MM.1S (cell line): ENCODE measurements at places on chromosomes 12 and 14.
A peak's percentile ranks its signal among the peaks of the same experiment; 100 is the strongest.

DNA sequence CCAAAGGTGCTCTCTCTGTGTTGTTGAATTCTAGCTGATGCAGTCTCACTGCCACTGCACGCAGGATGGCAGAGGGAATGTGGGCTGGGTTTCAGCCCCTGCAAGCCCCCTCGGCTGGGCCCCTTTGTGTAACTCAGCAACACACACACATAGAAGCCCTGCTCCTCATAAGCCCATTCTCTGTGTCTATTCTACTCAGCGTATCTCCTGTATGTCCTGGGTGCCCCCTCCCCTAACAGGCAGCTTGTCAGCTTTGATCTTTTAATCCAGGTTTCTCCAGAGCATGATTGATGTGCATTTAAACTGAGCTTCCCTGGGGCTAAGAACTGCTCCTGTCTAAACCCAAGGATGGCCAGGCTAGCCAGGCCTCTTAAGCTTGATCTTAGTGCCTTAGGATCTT lies 43.0 kb downstream of the SRRM4 start:
- H3K4me3 ChIP-seq, result no peak overlapping the region
- no peaks in the 10 kb centered on the region for H3K36me3 ChIP-seq
- no peak overlapping the region for H3K27ac ChIP-seq
- H3K4me1 ChIP-seq, result no peaks in the 10 kb centered on the region
- no peak for DNase-seq
- no peaks in the 10 kb centered on the region for H3K27me3 ChIP-seq

- DNase-seq, result peak; percentile 52
- no peaks in the 10 kb centered on the region for H3K4me1 ChIP-seq
- no peak within 1 kb of the TSS for H3K27ac ChIP-seq
Observed at GRCh38 chr14:24339284-24340151, at the start of gene RIPK3. RIPK3 (minus strand) TSS chr14:24339991; CDS start chr14:24339826, 165 bp downstream.

GRCh38 chr12:108611884-108612415 lies 14.1 kb upstream of the TMEM119 start:
- H3K27me3 ChIP-seq, result no peaks in the 10 kb centered on the region
- no peak for DNase-seq
- H3K4me1 ChIP-seq, result peaks cover 14% of the 10 kb centered on the region
- H3K4me3 ChIP-seq, result no peak overlapping the region

- peak overlapping the region; percentile 97 for H3K27ac ChIP-seq
- no peaks in the 10 kb centered on the region for H3K27me3 ChIP-seq
- no peak for DNase-seq
- peaks cover 8% of the 10 kb centered on the region for H3K4me1 ChIP-seq
- peaks cover 15% of the 10 kb centered on the region for H3K36me3 ChIP-seq
- peak overlapping the region; percentile 94 for H3K4me3 ChIP-seq
Observed at GRCh38 chr12:12715128-12715458, 2.1 kb upstream of the CDKN1B start.

DNA sequence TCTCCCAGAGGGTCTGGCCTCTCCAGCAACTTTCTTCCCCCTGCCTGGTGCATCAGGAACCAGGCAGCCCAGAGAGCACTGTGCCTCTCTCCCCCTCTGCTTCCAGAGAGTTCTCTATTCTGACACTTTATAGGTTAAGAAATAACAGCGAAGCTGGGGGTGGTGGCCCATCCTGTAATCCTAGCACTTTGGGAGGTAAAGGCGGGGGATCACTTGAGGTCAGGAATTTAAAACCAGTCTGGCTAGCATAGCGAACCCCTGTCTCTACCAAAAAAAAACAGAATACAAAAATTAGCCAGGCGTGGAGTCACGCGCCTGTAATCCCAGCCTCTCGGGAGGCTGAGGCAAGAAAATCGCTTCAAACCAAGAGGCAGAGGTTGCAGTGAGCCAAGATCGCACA lies 58.3 kb downstream of the ESRRB start:
- H3K4me3 ChIP-seq, result no peak overlapping the region
- H3K36me3 ChIP-seq, result no peaks in the 10 kb centered on the region
- no peak overlapping the region for H3K27ac ChIP-seq
- H3K4me1 ChIP-seq, result no peaks in the 10 kb centered on the region
- no peak for DNase-seq

DNA sequence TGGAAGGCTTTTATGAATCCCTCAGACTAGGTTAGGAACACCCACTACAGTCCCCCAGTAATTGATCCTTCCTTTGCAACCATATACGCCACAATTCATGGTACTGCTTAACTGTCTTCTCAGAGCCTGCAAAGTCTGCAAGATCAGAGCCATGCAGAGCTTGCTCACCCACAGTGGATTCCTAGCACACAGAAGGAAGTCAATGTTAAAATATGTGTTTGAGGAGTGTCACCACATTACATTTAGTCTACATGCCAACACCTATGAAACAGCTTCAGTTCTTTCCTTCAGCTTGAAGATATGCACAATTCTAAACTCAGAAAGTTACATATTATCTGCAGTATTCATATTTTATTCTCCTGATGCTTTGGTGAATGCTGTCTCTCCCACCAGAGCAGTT lies 138.5 kb downstream of the NDUFA12 start:
- H3K4me3 ChIP-seq, result no peak overlapping the region
- no peaks in the 10 kb centered on the region for H3K36me3 ChIP-seq
- H3K27me3 ChIP-seq, result no peaks in the 10 kb centered on the region
- DNase-seq, result no peak

GRCh38 chr12:65123435-65124063 lies 2.4 kb upstream of the WIF1 start:
- no peaks in the 10 kb centered on the region for H3K36me3 ChIP-seq
- H3K27me3 ChIP-seq, result no peaks in the 10 kb centered on the region
- H3K4me1 ChIP-seq, result no peaks in the 10 kb centered on the region
- DNase-seq, result peak; percentile 56
- no peak overlapping the region for H3K4me3 ChIP-seq

- H3K36me3 ChIP-seq, result no peaks in the 10 kb centered on the region
- H3K27me3 ChIP-seq, result no peaks in the 10 kb centered on the region
- no peak for DNase-seq
Observed at GRCh38 chr14:54395284-54395683, 1.5 kb upstream of the CDKN3 start.

- no peak overlapping the region for H3K27ac ChIP-seq
- H3K4me3 ChIP-seq, result no peak overlapping the region
- no peak for DNase-seq
- no peaks in the 10 kb centered on the region for H3K27me3 ChIP-seq
Observed at GRCh38 chr12:131355361-131356245, 355.3 kb upstream of the SFSWAP start.

DNA sequence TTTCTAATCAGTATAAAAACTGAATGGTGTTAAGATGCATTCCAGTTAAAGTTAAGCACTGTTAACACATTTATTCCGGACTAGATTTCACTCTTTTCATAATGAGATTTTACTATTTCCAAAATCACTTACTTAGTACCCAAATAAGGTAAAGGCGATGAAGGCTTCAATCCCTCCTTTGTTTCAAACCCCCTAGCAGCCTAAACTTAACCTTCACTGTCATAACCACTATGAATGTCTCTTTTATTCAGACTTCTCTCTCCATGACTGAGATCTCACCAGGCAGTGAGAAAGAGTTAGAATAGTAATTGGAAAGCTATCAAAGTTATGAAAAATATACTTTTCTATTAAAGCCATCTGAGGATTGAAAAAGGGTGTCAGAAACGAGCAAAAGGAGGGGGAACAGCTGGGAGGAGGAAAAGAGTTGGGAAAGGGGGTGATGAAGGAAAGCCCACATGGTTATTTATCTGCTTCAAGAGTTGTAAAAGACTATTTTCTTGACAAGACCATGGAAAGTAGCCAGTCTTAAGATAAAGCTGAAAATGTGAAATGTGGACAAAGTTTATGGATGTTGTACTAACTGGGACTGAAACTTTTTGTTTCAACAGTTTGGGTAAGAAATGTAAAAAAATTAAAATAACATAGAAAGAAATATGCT lies 11.7 kb downstream of the EPS8 start:
- no peaks in the 10 kb centered on the region for H3K27me3 ChIP-seq
- H3K36me3 ChIP-seq, result no peaks in the 10 kb centered on the region
- DNase-seq, result no peak
- H3K4me3 ChIP-seq, result no peak overlapping the region

GRCh38 chr14:91286530-91286937 lies 42.0 kb upstream of the GPR68 start:
- DNase-seq, result peak; percentile 54
- H3K4me1 ChIP-seq, result no peaks in the 10 kb centered on the region
- no peaks in the 10 kb centered on the region for H3K27me3 ChIP-seq

DNA sequence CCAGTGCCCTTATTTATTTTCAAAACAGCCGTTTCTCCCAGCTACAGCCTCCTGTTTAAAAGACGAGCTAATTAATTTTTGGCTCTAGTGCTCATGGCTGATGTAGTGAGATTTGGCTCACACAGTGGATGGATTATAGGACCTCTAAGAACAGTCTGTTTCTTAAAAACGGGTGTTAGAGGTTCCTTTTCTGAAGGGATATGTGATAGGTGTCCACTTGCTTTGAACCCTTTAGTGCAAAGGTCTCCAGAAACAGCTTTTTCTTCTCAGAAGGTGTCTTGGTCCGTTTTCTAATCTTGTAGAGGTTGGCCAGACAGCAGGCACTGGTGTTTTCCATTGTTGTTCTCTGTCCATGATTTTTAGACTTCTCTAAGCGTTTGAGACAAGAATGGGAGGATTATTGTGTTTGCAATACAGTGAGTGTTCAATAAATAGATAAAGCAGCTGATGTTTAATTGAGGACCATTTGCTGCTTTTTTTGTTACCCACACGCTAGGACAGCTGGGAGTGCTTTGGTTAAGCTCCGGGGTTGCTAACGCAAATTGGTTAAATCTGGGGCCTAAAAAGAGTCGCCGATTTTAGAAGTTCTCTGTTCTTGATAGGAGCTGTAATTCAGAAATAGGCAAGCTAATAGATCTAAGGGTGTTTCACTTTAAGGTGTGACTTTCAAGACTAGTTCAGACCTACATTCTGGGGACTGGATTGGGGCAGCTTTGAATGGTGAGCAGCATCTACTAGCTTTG lies 1.0 kb downstream of the BORCS5 start:
- H3K4me1 ChIP-seq, result peaks cover 10% of the 10 kb centered on the region
- H3K36me3 ChIP-seq, result no peaks in the 10 kb centered on the region; the same call in 1 of the 2 replicates
- DNase-seq, result peak; percentile 50
- peak overlapping the region; percentile 99 for H3K27ac ChIP-seq

GRCh38 chr14:27917896-27918295 lies 848.7 kb upstream of the FOXG1 start:
- H3K4me1 ChIP-seq, result no peaks in the 10 kb centered on the region
- H3K36me3 ChIP-seq, result no peaks in the 10 kb centered on the region
- no peak overlapping the region for H3K27ac ChIP-seq
- no peak for DNase-seq
- no peak overlapping the region for H3K4me3 ChIP-seq

GRCh38 chr14:68270342-68270741 lies 450.8 kb downstream of the RAD51B start:
- H3K27ac ChIP-seq, result no peak overlapping the region
- H3K27me3 ChIP-seq, result no peaks in the 10 kb centered on the region
- H3K4me1 ChIP-seq, result peaks cover 16% of the 10 kb centered on the region; the same call in 1 of the 2 replicates
- no peak for DNase-seq

DNA sequence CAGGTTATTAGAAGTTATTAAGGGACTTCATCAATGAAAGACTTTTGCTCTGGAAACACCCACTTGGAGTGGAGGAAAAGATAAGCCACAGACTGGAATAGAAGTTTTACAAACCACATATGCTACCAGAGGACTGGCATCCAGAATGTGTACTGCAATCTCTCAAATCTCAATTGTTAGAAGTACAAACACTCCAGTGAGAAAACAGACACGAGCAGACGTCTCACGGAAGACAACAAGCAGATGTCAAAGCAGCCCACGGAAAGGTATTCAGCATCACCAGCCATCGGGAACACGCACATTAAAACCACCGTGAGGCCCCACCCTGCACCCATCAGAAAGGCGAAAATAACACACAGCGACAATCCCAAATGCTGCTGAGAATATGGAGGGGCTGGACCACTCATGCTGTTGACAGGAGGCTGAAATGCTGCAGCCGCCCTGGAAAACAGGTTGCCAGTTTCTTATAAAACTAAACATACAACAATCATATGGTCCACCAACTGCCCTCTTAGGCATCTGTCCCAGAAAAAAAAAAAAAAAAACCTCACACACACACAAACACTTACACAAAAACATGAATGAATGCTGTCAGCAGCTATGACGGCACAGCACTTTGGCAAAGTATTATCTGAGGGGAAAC lies 131.9 kb upstream of the SFSWAP start:
- no peak for DNase-seq
- H3K4me3 ChIP-seq, result no peak overlapping the region
- no peaks in the 10 kb centered on the region for H3K4me1 ChIP-seq
- no peak overlapping the region for H3K27ac ChIP-seq
- H3K27me3 ChIP-seq, result peaks cover 13% of the 10 kb centered on the region

DNA sequence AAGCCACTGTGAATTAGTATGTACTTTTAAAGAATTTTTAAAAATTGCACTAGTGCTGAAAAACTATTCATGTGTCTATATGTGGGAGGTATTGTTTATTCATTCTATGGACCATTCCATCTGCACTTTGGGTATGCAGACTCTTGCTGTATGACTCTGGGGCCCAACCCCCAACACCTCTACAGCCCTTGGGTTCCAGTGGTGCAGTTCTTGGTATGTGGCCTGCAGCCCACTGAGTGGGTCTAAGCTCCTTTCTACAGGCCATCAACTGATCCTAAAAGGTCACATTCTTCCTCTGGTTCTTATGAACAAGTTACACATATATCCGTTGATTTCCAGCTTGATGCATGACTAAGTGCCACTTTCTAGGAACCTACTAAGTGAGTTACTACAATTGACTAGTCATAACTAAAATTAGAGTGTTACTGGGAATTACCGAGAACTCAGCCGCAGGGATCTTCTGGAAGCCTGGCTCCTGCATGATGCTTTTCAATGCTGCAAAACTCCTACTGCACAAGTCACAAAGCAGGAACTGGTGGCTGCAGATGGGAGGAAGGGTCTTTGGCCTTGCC lies 62.4 kb upstream of the MED13L start:
- no peak overlapping the region for H3K27ac ChIP-seq
- H3K4me3 ChIP-seq, result no peak overlapping the region
- no peaks in the 10 kb centered on the region for H3K36me3 ChIP-seq
- no peaks in the 10 kb centered on the region for H3K27me3 ChIP-seq
- H3K4me1 ChIP-seq, result no peaks in the 10 kb centered on the region

DNA sequence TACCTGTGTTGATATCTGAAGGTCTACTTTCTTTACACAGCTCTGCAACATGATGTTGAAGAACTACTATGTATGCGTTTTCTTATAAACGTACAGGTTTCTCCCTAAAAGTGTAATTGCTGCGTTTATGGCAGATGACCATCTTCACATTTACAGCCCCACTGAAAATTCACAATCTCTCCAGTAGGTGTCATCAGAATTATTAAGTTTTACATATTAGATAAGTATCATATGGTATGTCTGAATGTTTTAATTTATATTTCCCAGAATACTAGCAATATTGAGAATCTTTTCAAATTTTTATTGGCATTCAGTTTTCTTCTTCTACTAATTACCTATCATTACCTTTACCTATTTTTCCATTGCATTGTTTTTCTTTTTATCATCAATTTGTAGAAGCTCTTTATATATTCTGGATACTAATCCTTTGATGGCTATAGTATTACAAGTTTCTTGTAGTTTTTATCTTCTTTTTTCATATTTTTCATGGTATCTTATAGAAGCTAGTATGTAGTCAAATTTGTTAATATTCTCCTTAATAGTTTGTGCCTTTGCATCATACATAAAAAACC lies 123.5 kb downstream of the CAPZA3 start:
- no peaks in the 10 kb centered on the region for H3K27me3 ChIP-seq
- H3K36me3 ChIP-seq, result no peaks in the 10 kb centered on the region
- H3K4me3 ChIP-seq, result no peak overlapping the region
- no peaks in the 10 kb centered on the region for H3K4me1 ChIP-seq
- peak; percentile 50 for DNase-seq

GRCh38 chr12:116818948-116819832 lies 62.1 kb downstream of the HRK start:
- H3K36me3 ChIP-seq, result no peaks in the 10 kb centered on the region
- peak; percentile 67 for DNase-seq
- H3K27ac ChIP-seq, result peak overlapping the region; percentile 79
- H3K4me3 ChIP-seq, result peak overlapping the region; percentile 84
- H3K4me1 ChIP-seq, result 0 out of 2 replicates have a peak, but pooled peaks cover 4% of the 10 kb centered on the region
